ENCODE measurements at places on chromosomes 4 and X.

- DNase-seq: no peak
Measured at GRCh38 chr4:171928336-171928735, 115.1 kb downstream of the GALNTL6 start.

DNA sequence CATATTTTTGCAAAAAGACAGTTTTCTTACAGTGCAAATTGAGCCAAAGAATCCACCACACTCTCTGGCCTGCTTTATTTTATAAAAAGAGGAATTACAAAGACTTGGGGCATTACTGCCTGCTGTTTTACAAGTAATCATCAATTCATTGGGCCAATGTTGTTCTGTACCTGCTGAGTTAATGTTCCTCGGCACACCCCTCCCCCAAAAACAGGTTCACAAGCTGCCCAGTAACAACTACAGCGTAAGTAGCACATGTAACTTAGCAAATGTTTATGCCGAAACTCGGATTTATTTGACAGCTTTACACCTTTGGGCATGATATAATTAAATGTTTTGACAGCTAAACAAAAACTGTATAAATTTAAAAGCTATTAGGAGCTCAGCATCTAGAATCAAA is 214.6 kb upstream of the MAB21L2 start:
- no peak for DNase-seq

GRCh38 chrX:55480390-55481062 is 9.1 kb downstream of the USP51 start:
- no peak for DNase-seq

DNA sequence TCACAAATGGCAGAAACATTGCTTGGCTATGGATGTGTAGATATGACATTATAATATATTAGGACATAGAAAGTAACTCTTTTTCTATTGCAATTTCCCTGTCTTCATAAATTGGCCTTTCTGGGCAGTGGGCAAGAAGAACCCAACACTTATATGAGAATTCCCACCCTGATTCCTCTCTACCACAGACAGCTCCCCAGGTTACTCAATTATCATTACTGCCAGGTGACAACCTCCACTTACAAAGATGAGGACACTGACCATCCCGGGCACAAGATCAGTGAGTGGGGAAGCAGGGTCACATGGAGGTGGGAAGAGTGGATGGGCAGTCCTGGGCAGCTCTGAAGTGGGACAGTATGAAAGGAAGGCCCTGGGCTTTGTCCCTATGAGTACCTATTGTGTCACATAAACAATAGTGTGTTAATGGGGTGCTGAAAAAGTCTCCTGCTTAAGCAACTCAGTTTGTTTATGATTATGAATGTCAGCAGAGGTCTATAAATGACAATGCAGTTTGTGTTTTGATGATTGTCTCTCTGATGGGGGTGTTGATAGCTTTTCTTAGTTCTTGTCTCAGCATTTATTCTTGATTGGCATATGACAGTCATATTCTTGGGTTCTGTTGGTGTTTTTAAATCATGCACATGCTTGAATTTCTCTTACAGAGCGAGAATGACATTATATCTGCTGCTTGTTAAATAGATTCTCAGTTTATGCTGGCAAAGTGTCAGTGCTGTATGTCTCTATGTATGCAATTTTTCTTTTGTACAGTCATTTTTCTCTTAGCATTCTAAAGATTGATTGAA is 99.9 kb downstream of the SLIT2 start:
- DNase-seq: no peak

DNA sequence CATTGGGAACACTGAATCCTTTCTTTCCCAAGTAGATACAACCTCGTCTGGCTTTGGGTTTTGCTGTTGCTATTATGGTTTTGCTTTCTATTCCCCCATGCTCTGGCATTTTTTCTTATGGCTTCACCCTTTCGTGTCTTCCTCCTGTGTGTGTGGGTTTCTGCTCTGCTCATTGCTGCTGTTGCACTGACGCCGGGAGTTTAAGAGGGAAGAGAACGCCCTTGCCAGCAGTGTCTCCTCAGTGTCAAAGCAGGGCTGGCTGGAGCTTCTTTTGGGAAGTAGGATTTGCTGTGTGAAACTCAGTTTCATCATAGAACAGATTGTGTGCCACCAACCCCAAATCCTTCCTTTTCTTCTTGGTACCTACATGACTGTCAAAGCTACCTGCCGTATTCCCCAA is 63.7 kb downstream of the CLDN22 start:
- DNase-seq: no peak

DNA sequence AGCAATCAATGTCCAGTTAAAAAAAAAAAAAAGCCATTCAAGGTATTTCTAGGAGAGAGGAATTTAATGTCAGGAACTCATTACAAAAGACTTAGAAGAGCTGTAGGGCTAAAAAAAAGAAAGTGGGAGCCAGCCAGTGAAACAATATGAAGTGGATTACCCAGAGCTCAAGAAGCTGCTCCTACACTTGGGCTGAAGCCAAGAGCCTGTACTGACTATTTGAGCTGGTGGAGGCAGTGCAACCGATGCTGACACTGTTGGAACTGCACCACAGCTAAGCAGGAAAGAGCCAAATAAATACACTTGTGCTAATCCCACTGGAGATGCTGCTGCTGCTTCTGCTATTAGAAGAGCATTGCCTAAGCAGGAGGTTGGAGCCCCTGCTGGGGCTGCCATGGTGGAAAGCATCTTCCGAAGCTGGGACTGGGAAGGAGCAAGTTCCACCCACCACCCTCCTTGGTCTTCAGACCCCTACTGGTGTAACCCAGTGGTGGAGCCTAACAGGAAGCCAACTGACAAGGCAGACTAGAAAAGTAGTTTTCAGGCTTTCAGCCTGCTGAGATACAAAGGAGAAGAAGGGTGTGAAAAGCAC is 65.4 kb downstream of the CXXC4 start:
- no peak for DNase-seq

- DNase-seq: no peak
Measured at GRCh38 chr4:26864899-26865298, 4.3 kb downstream of the STIM2 start.

DNA sequence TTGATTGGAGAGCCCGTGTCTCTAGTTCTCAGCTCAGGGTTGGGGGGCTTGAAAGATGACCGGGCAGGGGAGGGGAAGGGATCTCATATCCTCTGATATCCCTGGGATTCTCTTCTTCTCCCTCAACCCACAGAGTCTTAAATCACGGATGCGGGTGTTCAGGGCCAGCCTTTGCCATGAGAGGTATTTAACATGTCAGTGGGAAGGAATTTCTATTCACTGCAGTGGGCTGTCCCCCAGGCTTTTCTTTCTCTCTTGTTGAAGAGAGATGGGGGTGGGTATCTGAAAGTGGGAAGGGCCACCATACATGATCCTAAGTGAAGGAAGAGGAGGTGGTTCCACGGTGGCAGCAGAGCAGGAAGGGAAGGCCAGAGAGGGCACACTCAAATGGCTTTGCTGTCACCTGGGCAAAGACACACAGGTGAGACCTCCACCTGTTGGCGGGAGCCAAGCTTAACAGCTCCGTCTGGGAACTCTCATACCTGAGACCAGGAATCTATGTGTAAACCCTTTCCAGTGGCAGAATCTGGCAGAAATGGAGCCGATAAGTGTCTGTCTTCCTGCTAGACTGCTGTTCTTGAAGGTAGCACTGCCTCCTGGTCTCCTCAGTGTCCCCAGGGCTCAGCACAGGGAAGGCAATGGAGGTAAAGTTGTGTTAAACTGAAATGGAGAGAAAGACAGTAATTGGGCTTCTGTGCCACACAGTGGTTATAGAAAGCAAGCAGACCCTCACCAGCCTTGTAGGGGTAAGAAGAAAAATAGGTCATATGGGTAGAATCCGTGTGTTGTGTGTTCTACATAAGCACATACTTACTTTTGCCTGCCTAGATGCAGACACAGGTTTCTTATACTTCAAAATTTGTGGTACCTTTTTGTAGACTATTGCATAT is 49.4 kb downstream of the RHOH start:
- DNase-seq: no peak

DNA sequence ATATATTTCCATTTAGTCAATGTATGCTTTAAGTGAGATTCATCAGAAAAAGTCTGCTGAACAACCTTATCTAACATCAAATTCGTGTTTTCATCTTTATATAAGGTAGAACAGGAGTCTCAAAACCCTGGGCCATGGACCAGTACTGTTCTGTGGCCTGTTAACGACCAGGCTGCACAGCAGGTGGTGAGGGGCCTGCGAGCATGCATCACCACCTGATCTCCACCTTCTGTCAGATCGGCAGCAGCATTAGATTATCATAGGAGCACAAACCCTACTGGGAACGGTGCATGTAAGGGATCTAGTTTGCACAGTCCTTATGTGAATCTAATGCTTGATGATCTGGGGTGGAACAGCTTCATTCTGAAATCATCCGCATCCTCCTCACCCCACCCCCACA is 3.2 kb downstream of the CTSO start:
- DNase-seq: no peak

DNA sequence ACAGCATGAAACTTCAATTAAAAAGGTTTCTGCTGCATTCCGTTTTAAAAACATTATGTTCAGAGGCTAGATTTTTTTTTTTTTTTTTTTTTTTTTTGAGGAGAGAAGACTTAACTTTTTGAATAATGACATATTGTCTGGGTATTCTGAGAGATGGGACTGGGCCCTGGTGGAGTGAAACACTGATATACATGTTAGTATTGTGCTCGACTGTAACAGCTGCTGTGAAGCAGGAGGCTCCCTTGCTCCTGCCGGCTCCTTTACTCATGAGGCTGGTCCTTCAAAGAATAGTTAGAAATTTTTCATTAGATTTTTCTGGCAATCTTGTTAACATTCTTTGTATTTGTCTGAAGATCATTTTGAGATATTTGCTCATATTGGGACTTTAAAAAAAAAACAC is 73.3 kb downstream of the TMEM131L start:
- no peak for DNase-seq

- DNase-seq: no peak
Measured at GRCh38 chr4:4641661-4642495, 100.0 kb upstream of the STX18 start.

Measured in AG04450 (cell line).